Stimulated activated CD4-positive, alpha-beta T cell treated with anti-CD3 and anti-CD28 coated beads, Interleukin-15, amount 100 ng/mL, for 1 hour (primary cell): ENCODE measurements at places on chromosomes 2 and 18.

DNA sequence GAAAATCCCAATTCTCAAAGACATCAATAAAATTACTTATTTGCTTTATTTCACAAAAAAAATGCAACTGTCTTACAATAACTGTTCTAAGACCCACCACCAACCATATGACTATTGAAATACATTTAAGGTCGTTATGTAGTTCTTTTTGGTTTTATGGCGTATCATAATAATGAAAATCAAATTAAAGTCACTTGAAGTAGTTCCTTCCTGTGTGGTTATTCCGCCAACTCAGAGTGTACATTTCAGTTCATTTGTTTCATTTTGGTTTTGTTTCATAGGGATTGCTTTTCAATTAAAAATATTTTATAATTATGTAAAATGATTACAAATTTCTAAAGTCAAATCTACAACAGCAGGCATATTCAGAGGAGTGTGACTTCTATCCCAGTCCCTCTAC, 45.9 kb upstream of the AAK1 start:
- DNase-seq: no peak

- no peak for DNase-seq
Observed at GRCh38 chr2:213834331-213834730, 550.1 kb downstream of the SPAG16 start.

DNA sequence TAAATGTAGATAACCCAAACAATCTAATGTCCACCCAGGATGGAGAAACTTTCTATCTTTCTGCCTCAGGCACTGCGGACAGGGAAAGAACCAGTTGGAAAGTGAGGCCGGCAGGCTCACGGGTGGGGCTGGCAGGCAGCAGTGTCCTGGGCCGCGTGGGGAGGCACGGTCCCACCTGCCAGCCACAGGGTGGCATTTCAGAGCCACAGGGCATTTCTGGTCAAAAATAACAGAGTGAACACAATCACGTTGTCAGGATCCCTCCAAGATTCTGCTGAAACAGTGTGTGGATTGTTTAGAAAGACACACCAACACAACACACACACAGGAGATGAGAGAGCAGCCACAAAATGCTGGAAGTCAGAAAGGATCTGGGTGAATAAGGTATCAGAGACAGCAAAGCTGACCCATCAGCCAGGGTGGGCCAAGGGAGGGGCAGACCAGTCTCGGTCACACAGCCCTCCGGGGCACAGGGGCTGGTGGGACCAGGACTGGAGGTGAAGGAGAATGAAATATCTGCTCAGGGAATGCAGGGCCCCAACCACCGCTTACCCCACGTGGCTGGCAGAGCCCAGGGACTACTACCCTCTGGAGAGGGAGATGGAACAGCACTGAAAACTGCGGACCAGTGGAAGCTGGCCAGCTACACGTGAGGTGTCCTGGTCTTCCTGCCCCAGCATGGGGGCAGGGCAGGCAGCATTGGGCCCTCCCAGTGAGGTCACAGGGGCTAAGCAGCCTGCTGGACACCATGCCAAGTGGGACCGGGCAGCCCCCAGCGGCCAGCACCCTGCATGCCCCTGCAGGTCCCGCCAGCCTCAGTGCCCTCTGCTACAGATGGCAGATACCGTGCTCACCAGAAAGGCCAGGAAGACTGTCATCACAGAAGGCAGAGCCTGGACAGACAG, 173.9 kb downstream of the HDAC4 start:
- DNase-seq: no peak

GRCh38 chr2:45643543-45644542, 7.6 kb upstream of the PRKCE start:
- DNase-seq: peak; percentile 67

DNA sequence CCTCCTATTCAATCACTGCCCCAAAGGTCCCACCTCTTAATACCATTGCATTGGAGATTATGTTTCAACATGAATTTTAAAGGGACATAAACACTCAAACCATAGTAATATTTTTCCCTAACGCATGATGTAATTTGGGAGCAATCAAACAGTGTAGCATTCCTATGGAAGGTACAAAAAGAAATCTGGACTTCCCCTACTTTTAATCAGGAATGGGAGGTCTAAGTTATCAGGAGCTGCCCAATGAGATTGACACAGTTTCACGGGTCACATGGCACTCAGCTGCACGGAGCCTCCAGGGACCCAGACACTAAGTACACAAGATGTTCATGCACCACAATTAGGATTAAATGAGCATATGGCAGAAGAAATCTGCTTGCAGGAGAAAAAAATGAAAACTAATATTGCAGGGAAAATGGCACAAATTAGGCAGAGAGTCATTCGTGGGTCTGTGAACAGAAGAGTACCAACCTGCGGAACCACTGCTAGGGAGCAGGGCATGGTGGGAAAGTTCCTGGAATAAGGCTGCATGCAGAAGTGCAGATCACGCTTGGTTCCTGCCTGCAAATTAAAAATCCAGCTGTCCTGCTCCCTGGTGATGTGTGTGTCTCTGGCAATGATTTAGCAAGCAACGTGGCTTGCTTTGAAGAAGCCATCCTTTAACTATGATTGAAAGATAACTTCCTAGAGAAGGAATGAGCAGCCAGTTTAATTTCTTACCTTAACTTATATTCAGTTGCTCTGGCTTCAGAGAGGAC, 326.6 kb upstream of the ID2 start:
- DNase-seq: no peak

DNA sequence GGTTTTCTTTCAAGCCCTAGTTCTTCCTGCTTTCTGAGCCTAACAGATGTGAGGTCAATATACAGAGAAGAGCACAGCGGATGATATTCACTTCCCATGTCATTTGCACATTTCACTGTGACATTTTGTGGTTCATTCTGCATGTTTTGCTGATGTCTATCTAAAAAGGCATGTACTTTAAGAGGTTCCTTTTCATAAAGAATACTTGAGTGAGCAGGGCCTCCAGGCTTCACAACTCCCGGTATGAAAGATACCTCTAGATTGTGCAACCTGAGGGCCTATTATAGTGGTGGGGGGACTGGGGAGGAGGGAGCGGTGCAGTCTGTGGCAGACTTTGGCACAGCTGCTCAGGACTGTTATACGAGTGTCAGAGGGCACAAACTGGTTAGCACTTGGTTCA, 54.6 kb downstream of the CPO start:
- DNase-seq: no peak
